ENCODE measurements at places on chromosomes 6 and 20. TPM values are rescaled to one million over a fixed set of nuclear protein-coding genes. Genes with fewer than 3 reads are reported as not detected.

DNA sequence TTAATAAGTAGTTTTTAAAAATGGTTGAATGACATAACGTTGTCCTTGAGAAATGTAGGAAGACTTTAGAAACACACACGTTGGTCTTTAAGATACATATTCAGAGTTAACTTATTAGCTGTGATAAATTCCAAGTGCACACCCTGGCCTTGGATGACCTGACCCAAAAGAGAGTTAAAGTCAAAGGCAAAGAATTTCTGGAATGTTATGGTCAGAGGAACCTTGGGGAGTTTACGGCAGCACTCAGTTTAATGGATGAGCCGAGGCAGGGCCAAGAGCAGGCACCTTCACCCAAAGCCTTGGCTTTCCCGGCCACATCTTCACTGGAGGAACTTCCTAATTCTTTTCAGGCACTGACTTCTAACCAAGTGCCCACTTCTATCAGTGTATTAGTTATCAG, 200.5 kb downstream of the SMOC2 start:
- peaks cover 12% of the 10 kb centered on the region for H3K4me1 ChIP-seq
- no peak overlapping the region for H3K4me3 ChIP-seq

DNA sequence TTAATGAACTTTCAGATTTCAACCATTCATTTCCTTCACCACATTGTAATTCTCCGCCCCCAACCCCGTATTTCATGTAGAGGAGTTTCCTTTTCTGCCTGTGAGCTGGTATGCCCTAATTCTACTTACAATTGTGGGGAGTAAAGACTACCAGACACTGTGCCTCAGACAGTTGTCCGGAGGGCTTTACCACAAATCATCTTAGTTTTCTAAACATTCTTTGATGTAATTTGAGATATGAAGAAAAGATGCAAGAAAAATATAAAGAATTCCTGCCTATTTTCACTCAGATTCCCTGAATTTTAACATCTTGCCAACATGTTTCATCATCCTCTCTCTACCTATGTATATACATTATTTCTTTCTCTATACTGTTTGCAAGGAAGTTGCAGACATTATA, 28.3 kb upstream of the LOC128125822 start:
- H3K4me1 ChIP-seq, result peaks cover 6% of the 10 kb centered on the region
- no peak overlapping the region for H3K4me3 ChIP-seq
- H3K27me3 ChIP-seq, result peaks cover 2% of the 10 kb centered on the region
- no peak for DNase-seq
- no peak overlapping the region for H3K27ac ChIP-seq

DNA sequence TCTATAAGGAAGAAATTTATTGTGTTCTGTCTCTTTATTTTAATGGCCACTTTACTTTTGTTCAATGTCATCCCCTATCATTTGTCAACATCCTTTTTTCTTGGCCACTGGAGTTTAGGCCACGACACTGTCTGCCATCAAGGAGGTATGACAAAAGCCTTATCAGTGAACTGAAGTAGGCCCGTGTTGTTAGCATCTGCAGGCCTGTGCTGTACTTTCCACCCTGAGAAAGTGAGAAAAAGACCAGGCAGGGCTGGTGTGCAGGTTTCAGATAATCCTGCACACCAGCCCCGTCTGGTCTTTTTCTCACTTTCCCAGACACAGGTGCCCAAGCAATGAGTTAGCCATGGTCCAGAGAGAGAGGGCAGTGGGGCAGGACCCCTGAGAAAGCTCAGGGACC, 57.6 kb downstream of the GOPC start:
- no peaks in the 10 kb centered on the region for H3K4me1 ChIP-seq
- no peak for DNase-seq
- H3K4me3 ChIP-seq, result no peak overlapping the region
- no peak overlapping the region for H3K27ac ChIP-seq

GRCh38 chr20:36173451-36173933, 19.0 kb downstream of the EPB41L1 start:
- H3K27me3 ChIP-seq, result peaks cover 18% of the 10 kb centered on the region
- H3K36me3 ChIP-seq, result no peaks in the 10 kb centered on the region
- H3K4me1 ChIP-seq, result peaks cover 56% of the 10 kb centered on the region
- H3K4me3 ChIP-seq, result peak overlapping the region; percentile 43
- peak overlapping the region; percentile 51 for H3K27ac ChIP-seq

GRCh38 chr20:64151633-64152530, 12.4 kb upstream of the MYT1 start:
- no peaks in the 10 kb centered on the region for H3K36me3 ChIP-seq
- H3K27ac ChIP-seq, result no peak overlapping the region
- no peak for DNase-seq
- H3K4me3 ChIP-seq, result no peak overlapping the region
- peaks cover 30% of the 10 kb centered on the region for H3K4me1 ChIP-seq

DNA sequence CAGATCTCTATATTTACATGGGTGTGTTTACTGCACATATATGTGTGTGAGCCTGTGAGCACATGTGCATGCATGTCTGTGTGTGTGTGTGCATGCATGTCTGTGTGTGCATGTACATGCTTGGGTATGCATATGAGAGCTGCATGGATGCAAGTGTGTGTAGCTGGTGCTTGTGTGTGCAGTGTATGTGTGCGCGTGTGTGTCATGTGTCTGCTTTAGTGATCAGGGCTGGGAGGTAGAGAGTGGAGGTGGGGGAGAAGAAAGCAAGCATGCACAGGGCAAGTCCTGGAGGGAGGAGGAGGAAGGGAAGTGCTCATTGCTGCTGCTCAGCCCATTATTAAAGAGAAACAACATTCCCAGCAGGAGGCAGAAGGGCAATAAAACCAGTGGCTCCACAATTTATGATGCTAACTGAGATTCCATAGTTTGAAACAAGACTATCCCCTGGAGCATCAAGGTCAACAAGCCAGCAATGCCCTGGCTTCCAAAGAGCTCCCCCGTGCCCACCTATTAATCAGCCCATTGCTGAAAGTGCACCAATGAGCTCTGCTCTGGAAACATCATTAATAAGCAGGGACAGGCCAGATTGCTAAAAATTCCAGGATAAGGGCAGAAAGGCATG, 414.0 kb downstream of the MAFB start:
- no peak for DNase-seq
- H3K4me3 ChIP-seq, result no peak overlapping the region
- peaks cover 24% of the 10 kb centered on the region for H3K27me3 ChIP-seq
- peaks cover 16% of the 10 kb centered on the region for H3K4me1 ChIP-seq

DNA sequence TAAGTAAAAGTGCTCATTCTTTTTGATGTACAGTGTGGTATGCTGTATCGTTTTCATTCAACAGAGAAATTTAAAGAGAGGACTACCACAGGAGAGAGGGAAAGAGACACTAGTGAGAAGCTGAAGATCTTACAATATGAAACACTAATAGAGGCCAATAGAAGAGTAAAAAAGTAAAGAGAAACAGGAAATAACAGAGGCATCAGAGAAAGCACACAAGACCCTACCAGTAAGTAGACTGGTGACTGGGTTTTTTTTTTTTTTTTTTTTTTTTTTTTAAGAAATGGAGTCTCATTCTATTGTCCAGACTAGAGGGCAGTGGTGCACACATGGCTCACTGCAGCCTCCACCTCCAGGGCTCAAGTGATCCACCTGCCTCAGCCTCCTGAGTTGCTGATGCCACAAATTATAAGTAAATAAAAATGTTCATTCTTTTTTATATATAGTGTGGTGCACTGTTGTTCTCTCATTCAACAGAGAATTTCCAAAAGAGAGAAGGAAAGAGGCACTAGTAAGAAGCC, 18.8 kb downstream of the ELOVL4 start:
- no peak for DNase-seq
- H3K4me3 ChIP-seq, result no peak overlapping the region
- H3K36me3 ChIP-seq, result peaks cover 2% of the 10 kb centered on the region
- H3K27me3 ChIP-seq, result no peaks in the 10 kb centered on the region
- no peak overlapping the region for H3K27ac ChIP-seq

- no peak overlapping the region for H3K27ac ChIP-seq
- H3K4me1 ChIP-seq, result peaks cover 12% of the 10 kb centered on the region
- H3K4me3 ChIP-seq, result no peak overlapping the region
- H3K27me3 ChIP-seq, result no peaks in the 10 kb centered on the region
- DNase-seq, result no peak
- peaks cover 8% of the 10 kb centered on the region for H3K36me3 ChIP-seq
These were observed 397.4 kb upstream of the PLCB4 start for GRCh38 chr20:8671370-8671961.

DNA sequence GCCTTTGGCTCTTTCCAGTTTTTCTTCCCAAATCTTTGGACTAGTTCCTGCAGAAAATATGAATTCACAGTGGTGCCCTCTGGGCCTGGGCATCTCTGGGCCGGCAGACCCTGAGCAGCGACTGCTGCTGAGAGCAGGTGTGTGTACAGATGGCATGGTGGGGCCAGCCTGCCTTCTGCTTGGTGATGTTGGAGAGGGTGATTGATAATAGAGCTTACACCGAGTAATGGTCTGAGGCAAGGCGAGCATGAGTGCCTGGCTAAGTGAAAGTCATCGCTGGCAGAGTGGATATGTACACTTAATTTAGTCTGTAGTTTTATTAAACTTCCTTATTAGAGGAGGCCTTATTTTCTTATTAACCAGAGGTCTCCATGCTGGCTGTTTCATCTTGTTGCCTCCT, 156.9 kb downstream of the CDKAL1 start:
- no peak overlapping the region for H3K4me3 ChIP-seq
- H3K27me3 ChIP-seq, result no peaks in the 10 kb centered on the region
- H3K36me3 ChIP-seq, result peaks cover under 1% of the 10 kb centered on the region
- H3K4me1 ChIP-seq, result peaks cover 14% of the 10 kb centered on the region
- H3K27ac ChIP-seq, result no peak overlapping the region
- DNase-seq, result no peak

- H3K4me1 ChIP-seq, result peaks cover 29% of the 10 kb centered on the region
- peaks cover 10% of the 10 kb centered on the region for H3K27me3 ChIP-seq
- DNase-seq, result no peak
- H3K4me3 ChIP-seq, result no peak overlapping the region
- H3K36me3 ChIP-seq, result peaks cover 9% of the 10 kb centered on the region
These were observed 51.4 kb downstream of the TMEM242 start for GRCh38 chr6:157271911-157272310.

- H3K27me3 ChIP-seq, result peaks cover 21% of the 10 kb centered on the region
- no peak overlapping the region for H3K27ac ChIP-seq
- DNase-seq, result no peak
- H3K4me1 ChIP-seq, result no peaks in the 10 kb centered on the region
- H3K36me3 ChIP-seq, result no peaks in the 10 kb centered on the region
These were observed 32.6 kb downstream of the SLC2A10 start for GRCh38 chr20:46741924-46742668.

GRCh38 chr20:58143531-58143930, 84.9 kb downstream of the ANKRD60 start:
- peak overlapping the region; percentile 3 for H3K27ac ChIP-seq
- DNase-seq, result no peak
- H3K4me1 ChIP-seq, result no peaks in the 10 kb centered on the region

- H3K36me3 ChIP-seq, result peaks cover 5% of the 10 kb centered on the region
- no peaks in the 10 kb centered on the region for H3K27me3 ChIP-seq
- H3K4me1 ChIP-seq, result no peaks in the 10 kb centered on the region
- no peak for DNase-seq
These were observed 12.9 kb upstream of the ID4 start for GRCh38 chr6:19824058-19824807.

GRCh38 chr6:29791786-29792122, 35.9 kb upstream of the HLA-G start:
- no peak overlapping the region for H3K27ac ChIP-seq
- no peaks in the 10 kb centered on the region for H3K4me1 ChIP-seq
- H3K4me3 ChIP-seq, result peak overlapping the region; percentile 62
- H3K36me3 ChIP-seq, result no peaks in the 10 kb centered on the region

GRCh38 chr20:38304845-38305447, 990 bp downstream of the BPI start:
- no peak overlapping the region for H3K4me3 ChIP-seq
- no peak overlapping the region for H3K27ac ChIP-seq
- no peaks in the 10 kb centered on the region for H3K27me3 ChIP-seq
- peaks cover 31% of the 10 kb centered on the region for H3K4me1 ChIP-seq
- no peak for DNase-seq

GRCh38 chr6:93940381-93940780, 521.0 kb upstream of the EPHA7 start:
- H3K36me3 ChIP-seq, result no peaks in the 10 kb centered on the region
- no peak for DNase-seq
- no peak overlapping the region for H3K4me3 ChIP-seq
- no peaks in the 10 kb centered on the region for H3K4me1 ChIP-seq
- H3K27ac ChIP-seq, result no peak overlapping the region

GRCh38 chr20:12906361-12906760, 102.4 kb upstream of the SPTLC3 start:
- DNase-seq, result no peak
- H3K27me3 ChIP-seq, result no peaks in the 10 kb centered on the region
- H3K4me1 ChIP-seq, result no peaks in the 10 kb centered on the region
- H3K27ac ChIP-seq, result no peak overlapping the region
- no peaks in the 10 kb centered on the region for H3K36me3 ChIP-seq

DNA sequence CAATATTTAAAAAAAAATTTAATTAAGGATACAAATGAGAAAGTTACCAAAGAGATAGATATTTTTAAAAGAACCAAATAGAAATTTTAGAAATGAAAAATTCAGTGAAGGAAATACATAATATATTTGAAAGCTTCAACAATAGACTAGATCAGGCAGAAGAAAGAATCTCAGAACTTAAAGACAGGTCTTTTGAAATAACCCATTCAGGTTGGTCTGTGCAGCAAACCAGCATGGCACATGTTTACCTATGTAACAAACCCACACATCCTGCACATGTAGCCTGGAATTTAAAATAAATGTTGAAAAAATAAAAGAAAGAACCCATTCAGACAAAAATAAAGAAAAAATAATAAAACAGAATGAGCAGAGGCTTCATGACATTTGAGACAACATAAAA, 221.1 kb upstream of the ID4 start:
- no peaks in the 10 kb centered on the region for H3K4me1 ChIP-seq
- peaks cover 28% of the 10 kb centered on the region for H3K36me3 ChIP-seq
- no peaks in the 10 kb centered on the region for H3K27me3 ChIP-seq
- H3K4me3 ChIP-seq, result no peak overlapping the region
- H3K27ac ChIP-seq, result no peak overlapping the region

DNA sequence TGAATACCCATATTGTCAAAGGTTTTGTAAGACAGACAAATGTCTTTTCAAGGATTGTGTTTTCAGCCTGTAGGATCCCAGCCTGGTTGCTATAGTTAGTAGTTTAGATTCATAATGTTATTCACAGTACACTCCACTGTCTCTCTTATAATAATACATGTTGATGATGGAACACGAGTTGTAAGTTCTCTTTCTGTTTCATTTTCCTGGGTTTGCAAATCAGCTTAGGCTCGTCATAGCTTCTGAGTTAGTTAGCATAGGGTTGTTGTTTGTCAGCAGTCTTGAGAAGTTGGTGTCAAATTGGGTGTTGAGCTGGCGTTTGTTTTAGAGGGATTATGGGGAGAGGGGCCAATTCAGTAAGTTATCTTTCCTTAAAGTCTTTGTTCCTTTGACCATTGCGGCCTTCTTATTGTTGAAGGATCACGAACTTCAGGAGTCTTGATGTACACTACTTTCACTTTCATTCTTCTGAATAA, 45.8 kb downstream of the QKI start:
- peaks cover 75% of the 10 kb centered on the region for H3K4me1 ChIP-seq
- H3K36me3 ChIP-seq, result peaks cover 26% of the 10 kb centered on the region
- peak overlapping the region; percentile 12 for H3K4me3 ChIP-seq

- peaks cover 4% of the 10 kb centered on the region for H3K4me1 ChIP-seq
- no peak overlapping the region for H3K4me3 ChIP-seq
- peaks cover 3% of the 10 kb centered on the region for H3K27me3 ChIP-seq
- no peak for DNase-seq
- no peaks in the 10 kb centered on the region for H3K36me3 ChIP-seq
These were observed 27.1 kb upstream of the KCNK5 start for GRCh38 chr6:39256294-39256940.

TGM3 gene
- total RNA-seq, result 0.43 TPM

NUP153 gene
- 74.6 TPM for total RNA-seq

RTN4IP1 gene
- 9.8 TPM for total RNA-seq

TOX2 gene
- total RNA-seq, result 3.3 TPM

KIFC1 gene
- 124 TPM for total RNA-seq

ADAM33 gene
- total RNA-seq, result 3.0 TPM

Data from neural crest cell (in vitro differentiated cells).